ENCODE measurements at places on chromosomes 5 and 9.

- peak; percentile 14 for DNase-seq
Observed at GRCh38 chr5:180815293-180815917, 12.8 kb upstream of the MGAT1 start.

GRCh38 chr5:139708434-139708861 lies 60.3 kb downstream of the CXXC5 start:
- DNase-seq, result no peak

- DNase-seq, result no peak
Observed at GRCh38 chr5:1793966-1794900, 5.4 kb downstream of the MRPL36 start.

DNA sequence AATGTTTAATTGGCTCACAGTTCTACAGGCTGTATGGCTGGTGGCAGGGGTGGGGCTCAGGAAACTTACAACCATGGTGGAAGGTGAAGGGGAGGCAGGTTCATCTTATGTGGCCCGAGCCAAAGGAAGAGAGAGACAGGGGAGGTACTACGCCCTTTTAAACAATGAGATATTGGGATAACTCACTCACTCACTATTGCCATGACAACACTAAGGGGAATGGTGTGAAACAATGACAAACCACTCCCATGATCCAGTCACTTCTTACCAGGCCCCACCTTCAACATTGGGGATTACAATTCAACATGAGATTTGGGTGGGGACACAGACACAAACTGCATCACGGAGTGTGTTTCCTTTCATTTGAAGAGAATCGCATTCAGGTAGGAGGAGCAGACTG lies 220.9 kb downstream of the GADD45G start:
- DNase-seq, result no peak

GRCh38 chr9:114223564-114224246 lies 68.4 kb downstream of the COL27A1 start:
- DNase-seq, result no peak

DNA sequence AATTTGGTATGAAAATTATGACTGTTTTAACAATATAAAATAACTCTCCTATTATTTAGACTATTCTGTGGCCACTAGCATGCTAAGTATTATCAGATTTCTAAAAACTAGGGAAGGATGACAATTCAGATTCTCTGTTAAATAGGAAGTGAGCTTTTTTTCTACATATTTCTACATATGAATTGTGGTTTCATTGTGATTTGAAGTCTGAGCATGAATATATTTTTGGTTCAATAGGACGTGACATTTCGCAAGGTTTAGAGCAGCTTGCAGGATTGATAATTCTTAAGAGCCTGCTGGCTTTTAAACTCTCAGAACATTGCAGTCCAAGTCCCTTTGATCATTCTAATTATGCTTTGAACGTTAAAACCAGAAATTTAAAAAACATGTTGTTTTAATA lies 82.9 kb downstream of the ADGRV1 start:
- no peak for DNase-seq

GRCh38 chr9:127493592-127494303 lies 42.4 kb downstream of the LRSAM1 start:
- no peak for DNase-seq

DNA sequence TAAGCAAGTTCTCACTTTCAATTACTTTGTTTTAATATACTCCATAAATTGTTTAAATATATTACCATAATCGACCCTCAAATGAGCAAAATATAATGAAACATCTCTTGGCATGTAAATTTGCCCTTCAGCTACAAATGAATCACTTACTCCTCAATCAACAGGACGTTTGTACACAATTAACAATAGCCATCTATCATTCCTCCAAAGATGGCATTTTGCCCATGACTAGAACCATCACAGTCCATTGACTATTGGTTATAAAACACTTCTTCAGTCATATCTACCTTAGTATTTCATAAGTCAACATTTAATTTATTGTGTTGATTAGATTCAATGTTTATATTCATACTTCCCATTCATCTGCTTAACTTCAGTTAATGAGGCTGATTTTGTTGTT lies 127.2 kb downstream of the CTNND2 start:
- DNase-seq, result no peak

DNA sequence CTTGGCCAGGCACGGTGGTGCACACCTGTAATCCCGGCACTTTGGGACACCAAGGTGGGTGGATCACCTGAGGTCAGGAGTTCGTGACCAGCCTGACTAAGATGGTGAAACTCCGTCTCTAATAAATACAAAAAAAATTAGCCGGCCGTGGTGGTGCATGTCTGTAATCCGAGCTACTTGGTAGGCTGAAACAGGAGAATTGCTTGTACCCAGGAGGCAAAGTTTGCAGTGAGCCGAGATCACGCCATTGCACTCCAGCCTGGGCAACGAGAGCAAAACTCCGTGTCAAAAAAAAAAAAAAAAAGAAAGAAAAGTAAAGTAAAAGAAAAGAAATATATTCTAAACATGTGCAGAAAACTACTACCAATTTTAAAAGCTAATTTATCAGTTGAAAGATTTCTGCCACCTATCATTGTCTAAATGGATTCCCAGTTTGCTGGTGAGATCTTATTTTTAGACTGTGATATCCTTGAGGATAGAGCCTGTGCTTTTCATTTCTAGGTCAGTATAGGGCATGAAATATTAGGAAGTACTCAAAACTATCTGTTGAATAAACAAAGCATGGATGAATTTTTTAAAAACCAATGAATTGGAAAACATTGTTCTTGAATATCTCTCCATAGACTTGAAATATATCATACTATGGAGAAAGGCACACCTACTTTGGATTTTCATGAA lies 86.9 kb downstream of the NFIB start:
- DNase-seq, result no peak

- no peak for DNase-seq
Observed at GRCh38 chr5:138712791-138713190, 40.4 kb upstream of the CTNNA1 start.

- no peak for DNase-seq
Observed at GRCh38 chr9:38000332-38000731, 68.7 kb downstream of the SHB start.

- DNase-seq, result no peak
Observed at GRCh38 chr9:35909687-35910612, 660 bp downstream of the SPAAR start.

DNA sequence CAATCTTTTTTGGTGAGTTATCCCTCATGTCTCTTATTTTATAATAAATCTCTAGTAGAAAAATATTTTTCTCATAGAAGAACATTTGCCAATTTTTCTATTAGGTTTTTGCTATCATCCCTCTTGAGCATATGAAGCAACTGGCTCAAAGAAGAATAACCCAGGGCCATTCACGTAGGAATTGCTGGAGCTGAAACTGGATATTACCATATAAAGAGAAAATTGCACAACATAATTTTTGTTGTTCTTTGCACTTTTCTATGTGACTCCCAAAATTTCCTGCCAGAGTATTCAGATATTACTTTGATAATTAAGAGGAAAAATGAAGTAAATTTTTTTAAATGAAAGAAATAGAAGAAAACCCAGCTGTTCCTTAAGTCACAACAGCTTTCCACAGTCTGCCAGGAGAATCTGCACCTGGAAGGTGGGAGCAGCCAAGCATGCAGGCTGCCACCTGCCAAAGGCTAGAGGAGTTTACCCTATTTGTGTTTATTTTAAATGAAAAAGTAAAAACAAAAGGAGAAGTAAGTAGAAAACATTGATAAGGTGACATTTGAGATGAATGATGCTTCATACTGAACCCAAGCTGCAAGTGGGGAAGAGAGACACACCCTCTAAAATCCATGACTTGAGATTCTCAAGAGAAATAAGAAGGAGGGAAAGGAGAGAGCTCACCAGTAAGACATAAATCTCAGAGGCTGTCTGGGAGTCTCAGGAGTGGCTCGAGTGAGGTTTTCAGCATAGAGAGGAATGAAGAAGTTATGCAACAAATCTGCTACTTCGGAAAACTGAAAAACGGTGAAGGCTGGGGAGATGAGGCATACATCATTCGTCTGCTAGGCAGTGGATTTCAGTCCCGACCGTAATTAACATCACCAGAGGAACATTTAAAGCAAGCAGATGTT lies 31.5 kb upstream of the FREM1 start:
- no peak for DNase-seq

DNA sequence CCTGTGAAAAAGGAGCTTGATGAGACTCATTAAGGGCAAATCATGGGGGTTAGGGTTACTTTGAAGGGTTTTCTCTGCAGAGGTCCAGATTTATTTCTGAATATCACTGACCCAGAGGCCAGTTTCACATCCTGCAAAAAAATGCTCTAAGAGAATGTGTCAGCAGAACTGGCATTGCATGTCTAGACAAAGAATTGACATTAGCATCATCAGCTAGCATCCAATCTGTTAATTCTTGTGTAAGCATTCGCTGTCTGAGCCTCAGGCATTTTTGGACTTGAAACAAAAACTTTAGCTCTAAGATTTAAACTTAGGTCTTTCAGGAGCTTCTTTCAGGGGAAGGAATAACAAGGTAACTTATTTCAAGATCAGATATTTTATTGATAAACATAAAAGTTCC lies 187.9 kb upstream of the ELL2 start:
- no peak for DNase-seq

GRCh38 chr9:137295849-137296669 lies 6.0 kb downstream of the NRARP start:
- DNase-seq, result no peak

DNA sequence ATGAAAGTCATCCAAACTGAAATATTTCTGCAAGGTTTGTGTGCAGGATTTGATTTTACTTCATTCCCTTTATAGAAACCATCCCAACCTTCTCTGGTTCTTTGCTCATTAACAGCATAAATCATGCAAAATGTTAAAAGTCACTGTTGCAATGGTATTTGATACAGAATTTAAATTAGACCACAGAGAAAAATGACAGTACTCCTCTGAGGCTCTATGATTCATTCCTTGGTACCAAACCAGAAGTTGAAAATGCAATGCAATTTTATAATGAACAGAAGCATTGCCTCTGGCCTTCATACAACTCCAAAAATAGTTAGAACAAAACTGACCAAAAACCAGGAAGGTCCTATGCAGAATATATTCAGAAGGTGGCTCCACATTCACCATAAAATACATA lies 607.1 kb downstream of the TLE1 start:
- DNase-seq, result no peak

DNA sequence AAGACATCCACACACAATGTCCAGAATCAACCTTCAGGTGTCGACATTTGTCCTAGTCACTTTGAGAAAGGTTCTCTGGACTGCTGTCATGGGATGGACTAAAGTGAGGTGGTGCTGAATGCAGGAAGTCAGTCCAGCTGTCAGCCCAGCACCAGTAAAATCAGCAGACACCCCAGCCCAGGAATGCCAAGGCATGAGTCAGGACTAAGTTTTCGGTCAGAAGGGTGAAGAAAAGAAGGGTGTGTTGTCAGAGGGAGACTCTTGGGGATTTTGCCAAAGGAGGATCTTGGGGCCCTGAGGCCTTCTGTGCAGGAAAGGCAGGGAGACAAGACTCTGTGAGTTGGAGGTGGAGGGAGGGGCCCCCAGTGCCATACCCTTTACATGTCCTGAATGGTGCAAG lies 69.0 kb upstream of the XPA start:
- DNase-seq, result no peak

DNA sequence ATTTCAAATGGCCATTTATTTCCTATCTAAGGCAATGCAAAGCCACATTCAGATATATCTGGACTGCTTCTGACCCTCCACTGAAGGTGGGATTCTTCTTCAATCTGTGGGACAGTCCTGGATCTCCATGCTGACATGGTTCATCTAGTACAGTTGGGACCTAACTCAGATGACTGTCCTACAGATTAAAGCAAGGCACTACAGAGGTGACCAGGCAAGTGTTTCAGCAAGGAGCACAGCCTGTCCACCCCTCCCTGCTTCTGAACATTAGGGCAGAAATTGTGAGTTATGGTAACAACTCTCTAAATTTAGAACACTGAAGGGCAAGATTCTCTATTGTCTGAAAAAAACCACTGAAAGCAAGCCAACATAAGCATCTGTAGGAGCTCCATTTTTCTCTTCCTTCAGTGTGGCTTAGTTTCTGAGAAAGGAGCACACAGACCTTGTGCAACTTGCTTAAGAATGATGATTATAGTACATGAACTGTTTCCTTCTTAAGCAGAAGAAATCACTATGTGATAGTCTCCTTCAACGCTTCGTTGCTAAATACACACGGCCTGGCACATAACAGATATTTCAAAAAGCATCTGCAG lies 62.9 kb upstream of the BARX1 start:
- DNase-seq, result no peak

DNA sequence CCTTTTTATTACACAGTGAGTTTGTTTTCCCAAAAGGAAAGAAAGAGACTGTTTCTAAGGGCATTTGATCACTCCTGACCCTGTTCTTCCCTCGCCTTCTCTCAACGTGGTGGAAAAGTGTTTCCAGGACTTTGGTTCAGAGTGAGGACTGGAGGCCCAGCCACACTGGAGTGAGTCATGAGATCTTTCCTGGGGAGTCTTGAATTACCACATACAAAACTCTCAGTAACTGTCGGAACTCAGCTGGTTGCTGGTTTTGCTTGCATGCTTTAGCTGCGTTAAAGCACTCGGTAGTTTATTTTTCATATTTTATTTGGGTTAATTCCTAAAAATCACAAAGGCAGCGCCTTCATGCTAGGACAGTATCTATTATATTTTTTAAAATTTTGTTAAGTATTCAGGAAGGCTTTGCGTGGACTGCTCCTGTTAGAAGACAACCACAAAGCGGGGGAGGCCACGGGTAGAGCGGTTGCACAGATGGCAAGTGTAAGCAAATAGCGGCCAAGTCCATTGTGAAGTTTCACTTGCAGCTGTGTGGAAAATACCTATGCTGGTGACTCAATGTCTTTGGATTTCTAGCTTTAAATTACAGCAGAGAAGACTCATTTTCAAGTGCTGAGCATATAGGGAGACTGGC lies 77.7 kb downstream of the ARSB start:
- peak; percentile 71 for DNase-seq

- no peak for DNase-seq
Observed at GRCh38 chr9:110951805-110952539, 86.3 kb downstream of the LPAR1 start.

- DNase-seq, result no peak
Observed at GRCh38 chr5:75460532-75460931, 50.9 kb downstream of the CERT1 start.

GRCh38 chr9:100375658-100376057 lies 22.9 kb upstream of the TEX10 start:
- no peak for DNase-seq

GRCh38 chr9:123485216-123485615 lies 129.2 kb downstream of the CRB2 start:
- no peak for DNase-seq

DNA sequence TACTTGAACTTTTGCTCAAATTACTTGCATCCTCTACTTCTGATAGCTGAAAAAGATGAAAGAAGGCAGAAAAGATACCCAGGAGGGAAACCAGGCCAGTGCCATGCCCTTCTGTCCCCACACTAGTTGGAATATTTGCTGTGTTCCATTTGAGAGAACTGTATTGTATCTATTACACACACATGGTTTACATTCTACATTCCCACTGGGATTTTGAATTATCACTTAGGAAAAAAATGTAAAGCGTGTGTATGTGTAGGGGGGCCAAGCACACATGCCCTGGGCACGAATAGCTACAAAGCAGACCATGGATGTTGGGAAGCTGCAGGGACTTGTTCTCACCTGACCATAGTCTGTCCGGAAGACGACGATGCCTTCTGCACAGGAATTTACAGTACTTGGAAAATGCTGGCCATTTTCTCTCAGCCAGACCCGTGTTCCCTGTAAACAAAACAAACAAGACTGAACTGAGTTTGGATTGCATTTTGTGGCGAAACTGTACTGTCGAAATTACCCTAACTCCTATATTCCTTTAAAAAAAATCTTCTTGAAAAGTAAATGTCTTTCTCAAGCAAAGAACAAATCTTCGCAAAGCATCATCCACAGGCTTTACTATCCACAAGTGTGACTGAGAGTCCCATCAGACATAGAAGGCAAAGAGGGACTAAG lies 58.7 kb downstream of the MYO10 start:
- DNase-seq, result no peak

All from SIG-M5 (cell line).